Testis (tissue), 5 donors: ENCODE measurements at places on chromosomes 6 and 20.

GRCh38 chr6:90537723-90538258, 49.1 kb downstream of the MAP3K7 start:
- DNase-seq: no peak

- DNase-seq: no peak
Observed at GRCh38 chr6:35272005-35272404, 12.5 kb downstream of the ZNF76 start.

DNA sequence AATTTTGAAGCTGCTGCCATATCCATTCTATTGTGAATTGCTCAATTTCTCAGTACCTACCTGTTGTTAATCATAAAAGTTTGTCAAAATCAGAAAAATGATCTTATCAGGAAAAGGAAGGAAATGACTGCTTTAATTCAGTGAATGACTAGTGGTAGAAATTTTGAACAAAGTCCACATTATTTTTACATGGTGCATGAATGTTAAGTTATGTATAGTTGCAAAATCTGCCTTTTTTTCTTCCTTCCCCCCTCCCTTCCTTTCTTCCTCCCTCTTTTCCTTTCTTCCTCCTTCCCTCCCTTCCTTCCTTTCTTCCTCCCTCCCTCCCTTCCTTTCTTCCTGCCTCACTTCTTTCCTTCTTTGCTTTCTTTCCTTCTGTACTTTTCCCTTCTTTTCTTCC, 127.1 kb upstream of the TSHZ2 start:
- DNase-seq: no peak

- no peak for DNase-seq
Observed at GRCh38 chr6:93176070-93176469, 243.3 kb downstream of the EPHA7 start.

DNA sequence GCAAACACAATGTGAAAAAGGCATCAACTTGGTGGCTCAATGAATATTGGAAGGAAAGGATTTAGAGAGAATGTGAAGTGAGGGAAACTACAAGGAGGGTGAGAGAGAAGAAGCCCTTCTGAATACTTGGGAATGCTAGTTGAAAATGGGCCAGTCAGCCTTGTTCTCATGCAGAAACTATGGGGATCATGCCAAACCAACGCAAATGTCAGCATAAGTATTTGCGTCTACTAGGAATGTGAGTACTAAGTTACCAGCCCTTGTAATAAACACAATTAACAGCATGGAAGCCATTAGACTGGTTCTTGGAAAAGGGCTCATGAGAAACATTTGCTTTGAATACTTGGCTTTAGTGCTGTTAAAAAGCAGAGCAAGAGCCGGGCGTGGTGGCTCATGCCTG, 54.9 kb upstream of the AIG1 start:
- DNase-seq: no peak

GRCh38 chr6:79246891-79247290, 12.4 kb upstream of the HMGN3 start:
- DNase-seq: no peak

- no peak for DNase-seq
Observed at GRCh38 chr6:157107915-157108651, 215.2 kb downstream of the TMEM242 start.

DNA sequence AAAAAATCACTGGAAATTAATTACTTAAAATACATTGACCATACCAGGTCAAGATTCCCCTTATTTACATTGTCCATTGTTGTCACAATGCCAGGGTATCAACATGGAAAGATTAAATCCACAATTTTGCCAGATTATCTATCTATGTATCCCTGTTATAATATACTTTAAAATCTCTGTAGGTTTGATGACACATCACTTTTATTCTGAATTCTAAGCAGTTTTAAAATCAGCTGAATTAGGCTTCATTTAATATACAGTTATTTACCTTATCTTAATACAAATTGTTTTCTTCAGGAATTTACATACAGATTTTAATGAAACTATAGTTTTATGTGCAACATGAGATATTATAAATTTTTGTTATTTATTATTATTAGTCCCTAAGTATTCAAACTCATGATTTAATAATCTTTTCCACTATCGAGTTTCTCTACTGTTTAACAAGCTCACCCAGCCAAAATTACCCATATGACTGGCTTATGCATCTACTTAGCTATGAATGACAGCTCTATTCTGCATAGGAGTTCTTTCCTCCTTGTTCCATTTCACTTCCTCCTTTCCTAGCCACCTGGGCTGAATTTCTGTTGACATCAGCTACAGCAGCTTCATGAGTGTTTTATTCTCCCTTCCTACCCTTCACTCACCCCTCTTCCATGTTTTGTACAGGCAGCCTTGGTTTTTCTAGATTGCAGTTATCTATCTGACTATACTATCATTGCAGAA, 654.2 kb upstream of the MAP3K7 start:
- no peak for DNase-seq

GRCh38 chr6:108650325-108650724, 89.6 kb downstream of the FOXO3 start:
- no peak for DNase-seq

DNA sequence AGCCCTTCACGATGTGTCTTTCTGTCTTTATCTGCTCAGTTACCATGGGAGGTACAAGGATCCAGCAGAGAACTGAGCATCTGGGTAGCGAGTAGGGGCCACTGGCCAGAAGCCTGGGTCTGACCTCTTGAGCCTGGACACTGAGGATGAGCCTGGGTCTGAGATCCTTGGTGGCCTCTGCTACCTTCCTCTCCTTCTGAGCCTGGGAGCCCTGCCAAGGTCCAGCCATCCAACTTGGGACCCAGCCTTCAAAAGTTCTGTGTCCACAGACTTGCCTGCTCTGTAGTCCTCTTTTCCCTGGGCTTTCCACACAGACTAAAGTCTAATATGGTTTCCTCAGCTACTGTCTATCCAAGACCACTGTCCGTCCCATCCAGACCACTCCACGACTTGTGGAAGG, 60.2 kb upstream of the NAA20 start:
- no peak for DNase-seq

DNA sequence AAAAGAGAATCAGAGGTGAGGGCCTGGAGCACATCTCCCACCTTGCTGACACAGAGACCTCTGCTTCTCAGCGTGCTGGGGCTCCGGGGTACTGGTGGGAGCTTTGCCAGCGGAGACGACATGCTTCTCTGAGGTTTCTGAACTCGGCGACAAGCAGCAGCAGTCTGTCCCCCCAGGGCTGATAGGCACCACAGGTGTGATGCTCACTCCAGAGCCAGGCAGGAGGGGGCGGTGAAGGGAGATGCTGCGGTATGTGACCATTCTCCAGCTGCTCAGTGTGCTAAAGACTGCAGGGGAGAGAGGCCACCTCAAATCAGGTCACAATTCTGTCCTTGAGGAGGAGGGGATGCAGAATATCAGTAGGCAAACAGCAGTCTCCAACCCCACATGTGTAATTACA, 219.9 kb downstream of the ALDH8A1 start:
- no peak for DNase-seq

DNA sequence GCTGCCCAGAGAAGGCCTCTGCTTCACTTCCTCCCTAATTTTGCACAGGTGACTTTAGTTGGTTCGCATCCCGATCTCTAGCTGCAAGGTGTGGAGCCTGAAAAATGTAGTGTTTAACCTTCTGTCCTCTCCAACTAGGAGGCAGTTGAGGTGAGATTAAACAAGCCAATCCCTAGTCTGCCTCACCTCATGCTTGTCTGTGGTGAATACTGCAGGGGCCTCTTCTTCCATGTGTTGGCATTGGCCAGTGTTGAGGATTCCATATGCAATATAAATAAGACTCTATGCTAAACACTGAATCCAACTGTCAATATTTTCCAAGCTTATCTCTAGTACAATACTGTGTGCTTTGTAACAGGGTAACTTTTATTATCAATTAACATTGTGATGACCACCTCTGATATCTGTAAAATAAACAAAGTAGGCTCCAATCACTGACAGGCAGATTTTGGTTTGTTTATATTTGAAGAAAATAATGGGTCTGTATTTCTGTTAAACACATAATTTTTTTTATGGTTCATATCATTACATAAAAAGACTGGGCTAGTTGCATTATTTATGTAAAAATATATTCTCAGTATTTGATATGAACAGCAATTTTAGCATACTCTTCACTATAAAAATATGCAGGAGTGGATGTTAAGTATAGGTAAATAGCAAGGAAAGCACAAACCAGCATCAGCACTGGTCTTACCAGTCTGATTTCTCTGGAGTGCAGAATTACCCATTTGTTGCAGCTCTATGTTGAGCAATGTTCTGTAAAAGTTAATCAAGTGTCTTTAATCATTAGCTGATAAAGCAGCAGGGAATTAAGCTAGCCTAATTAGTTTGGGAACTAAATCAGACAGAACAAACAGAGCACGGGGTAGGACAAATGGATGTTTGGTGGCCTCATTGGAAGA, 74.0 kb downstream of the ANKRD6 start:
- DNase-seq: no peak

DNA sequence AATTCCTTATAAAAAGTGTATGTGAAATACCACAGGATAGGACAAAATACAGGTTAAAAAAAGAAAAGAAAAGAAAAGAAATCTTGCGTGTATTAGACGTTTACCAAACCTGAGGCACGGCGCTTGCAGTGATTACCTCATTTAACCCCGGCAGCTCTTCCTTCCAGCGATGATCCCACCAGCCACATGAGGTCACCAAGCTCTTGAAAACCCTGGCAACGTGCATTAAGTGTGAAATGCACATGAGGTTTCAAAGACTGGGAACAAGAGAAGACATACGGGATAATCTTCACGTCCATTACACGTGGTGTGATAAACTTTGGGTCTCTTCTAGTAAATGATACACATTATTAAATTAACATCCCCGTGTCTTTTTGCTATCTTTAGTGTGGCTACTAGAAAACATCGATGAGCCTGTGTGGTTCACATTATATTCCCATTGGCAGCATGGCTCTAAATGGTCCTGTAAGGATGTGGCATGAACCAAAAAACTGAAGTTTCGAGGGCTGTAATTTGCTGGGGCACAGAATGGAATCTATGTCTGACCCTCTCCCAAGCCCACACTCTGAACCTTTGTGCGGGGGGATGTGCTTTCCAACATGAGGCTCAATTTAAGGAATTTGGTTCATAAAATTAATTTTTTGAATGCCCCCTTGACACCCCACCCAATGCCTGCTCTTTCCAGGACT, 59.2 kb upstream of the THBS2 start:
- DNase-seq: peak; percentile 37

DNA sequence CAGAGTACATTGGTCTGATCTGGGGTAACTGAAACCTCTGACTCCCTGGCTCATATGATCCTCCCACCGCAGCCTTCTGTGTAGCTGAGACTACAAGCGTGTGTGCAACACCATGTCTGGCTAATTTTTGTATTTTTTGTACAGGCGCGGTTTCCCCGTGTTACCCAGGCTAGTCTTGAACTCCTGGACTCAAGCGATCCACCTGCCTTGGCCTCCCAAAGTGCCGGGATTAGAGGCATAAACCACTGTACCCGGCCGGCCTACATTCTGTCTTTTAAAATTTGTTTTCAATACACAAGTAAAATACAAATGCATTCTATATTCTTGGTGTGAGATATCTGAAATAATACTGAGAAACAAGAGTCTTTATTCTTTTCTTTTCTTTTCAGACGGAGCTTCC, 1.7 kb upstream of the CBFA2T2 start:
- DNase-seq: no peak

- DNase-seq: no peak
Observed at GRCh38 chr20:40491009-40491590, 197.9 kb downstream of the MAFB start.

DNA sequence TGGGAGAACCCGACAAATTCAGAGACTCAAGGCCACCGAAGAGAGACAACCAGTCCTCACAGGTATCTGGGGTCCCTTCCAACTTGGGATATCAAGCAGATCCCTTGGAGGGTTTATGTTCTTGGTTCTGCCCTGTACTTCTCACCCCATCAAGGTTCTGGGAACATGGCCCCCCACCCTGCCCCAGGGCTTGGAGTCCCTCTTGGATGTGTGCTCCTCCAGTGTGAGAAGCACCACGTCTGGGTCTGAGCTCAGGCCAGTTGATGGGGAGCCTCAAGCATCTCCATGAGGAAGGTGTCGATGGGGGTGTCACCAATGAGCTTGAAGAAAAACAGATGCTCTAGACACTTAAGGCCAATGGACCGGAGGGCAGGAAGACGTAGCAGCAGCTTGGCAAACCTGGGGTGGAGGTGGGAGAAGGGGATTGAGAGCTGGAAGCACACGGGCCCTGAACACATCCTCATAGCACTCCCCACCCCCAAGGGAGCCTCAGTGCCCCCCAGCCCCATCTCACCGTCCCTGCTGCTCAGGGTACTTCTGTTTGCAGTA, 2.2 kb upstream of the COL11A2 start:
- DNase-seq: no peak

- no peak for DNase-seq
Observed at GRCh38 chr6:69584913-69585729, 211.7 kb downstream of the LMBRD1 start.

GRCh38 chr20:63578224-63579016, 4.4 kb upstream of the HELZ2 start:
- DNase-seq: no peak

- no peak for DNase-seq
Observed at GRCh38 chr6:40946738-40947301, 92.2 kb downstream of the UNC5CL start.

GRCh38 chr20:37407019-37407566, 61.2 kb downstream of the SRC start:
- DNase-seq: no peak

- no peak for DNase-seq
Observed at GRCh38 chr6:15911753-15912504, 217.0 kb upstream of the MYLIP start.

GRCh38 chr6:21128601-21129000, 464.9 kb upstream of the SOX4 start:
- no peak for DNase-seq

DNA sequence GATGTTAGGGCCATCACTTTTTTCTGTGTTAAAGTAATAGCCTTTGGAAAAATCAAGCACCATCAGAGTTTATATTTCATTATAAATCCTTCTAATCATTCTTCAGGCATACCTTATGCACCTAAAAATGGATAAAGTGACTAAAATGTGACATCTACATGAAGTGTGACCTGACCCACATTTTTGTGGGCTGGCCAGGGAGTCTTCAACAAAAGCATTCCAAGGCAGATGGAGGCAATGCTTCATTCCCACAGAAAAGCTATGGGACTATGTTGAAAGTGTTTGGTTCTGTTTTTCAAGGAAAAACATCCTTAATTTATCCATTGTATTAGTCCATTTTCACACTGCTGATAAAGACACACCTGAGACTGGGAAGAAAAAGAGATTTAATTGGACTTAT, 58.8 kb upstream of the LTV1 start:
- no peak for DNase-seq

GRCh38 chr6:36698871-36699271, 1.2 kb downstream of the RAB44 start:
- DNase-seq: no peak

DNA sequence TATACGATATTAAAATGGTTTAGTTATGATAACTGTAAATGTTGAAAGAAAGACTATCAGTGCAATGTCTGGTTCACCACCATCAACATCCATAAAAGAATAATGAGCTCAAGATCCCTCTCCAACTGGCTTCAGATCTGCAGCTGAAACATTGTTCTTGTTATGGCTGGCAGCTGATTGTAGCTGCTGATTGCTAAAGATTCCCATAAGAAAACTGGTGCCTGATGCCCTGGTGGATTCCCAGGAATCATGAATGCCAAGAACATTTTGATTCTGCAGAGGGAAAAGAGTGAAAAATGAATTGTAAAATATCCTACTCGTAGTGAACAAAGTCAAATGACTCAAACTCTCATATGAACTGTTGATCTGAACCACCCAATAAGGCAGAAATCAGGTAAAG, 1160.2 kb downstream of the EPHA7 start:
- DNase-seq: no peak
